ENCODE measurements at places on chromosomes 3 and 15. TPM values are rescaled to one million over a fixed set of nuclear protein-coding genes. Genes with fewer than 3 reads are reported as not detected.

Gene DNASE1L3
- not detected for total RNA-seq

Gene CHRNA5
- 2.0 TPM for total RNA-seq

Gene NFKBIZ
- 165 TPM for total RNA-seq

Gene PLAAT1
- not detected for total RNA-seq

Gene ISLR
- total RNA-seq: 25.8 TPM

Measured in placental pericyte (primary cell).